ENCODE measurements at places on chromosomes 5 and 9. TPM values are rescaled to one million over a fixed set of nuclear protein-coding genes. Genes with fewer than 3 reads are reported as not detected.

ENTPD2 gene
- total RNA-seq, result not detected

ABO gene
- total RNA-seq, result not detected

GRIA1 gene
- total RNA-seq, result 0.65 TPM

LCN15 gene
- not detected for total RNA-seq

FOXD4L5 gene
- total RNA-seq, result not detected

GLIPR2 gene
- total RNA-seq, result 27.7 TPM

SLC46A2 gene
- total RNA-seq, result not detected

TLX3 gene
- total RNA-seq, result not detected

FAM221B gene
- total RNA-seq, result not detected

GRXCR2 gene
- total RNA-seq, result not detected

GALNT12 gene
- total RNA-seq, result 3.8 TPM

CCNO gene
- total RNA-seq, result 0.65 TPM

FAM169A gene
- under 0.01 TPM for total RNA-seq

PCDHB14 gene
- 1.4 TPM for total RNA-seq

ZFR gene
- 62.6 TPM for total RNA-seq

CAMK2A gene
- total RNA-seq, result 0.80 TPM

DEPDC1B gene
- total RNA-seq, result 10.0 TPM

ENG gene
- total RNA-seq, result 72.1 TPM

TAF11L10 gene
- not detected for total RNA-seq

PDE6A gene
- total RNA-seq, result 0.13 TPM

CD72 gene
- total RNA-seq, result 1.1 TPM
